ENCODE measurements at places on chromosomes 5 and 9.

- DNase-seq = no peak
Observed at GRCh38 chr9:23739753-23740152, 86.3 kb downstream of the ELAVL2 start.

GRCh38 chr5:19322716-19323485 lies 665.1 kb downstream of the CDH18 start:
- DNase-seq = no peak

DNA sequence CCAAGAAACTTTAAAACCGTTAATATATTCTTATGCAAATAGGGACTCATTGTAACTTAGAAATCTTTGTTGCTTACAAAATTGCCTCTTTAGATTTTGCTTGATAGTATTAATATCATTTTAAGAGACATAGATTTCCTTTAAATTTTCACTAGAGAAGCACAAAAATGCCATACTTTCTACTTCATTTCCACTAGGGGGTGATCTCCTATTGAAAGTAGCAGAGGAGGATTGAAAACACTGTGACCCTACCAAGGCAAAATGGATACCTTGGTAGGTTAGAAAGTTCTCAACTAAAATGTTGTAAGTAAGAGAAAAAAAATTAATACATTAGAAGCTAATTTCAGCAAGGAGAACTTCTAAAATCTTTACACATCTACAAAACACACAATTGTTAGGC lies 204.9 kb downstream of the CHSY3 start:
- no peak for DNase-seq

DNA sequence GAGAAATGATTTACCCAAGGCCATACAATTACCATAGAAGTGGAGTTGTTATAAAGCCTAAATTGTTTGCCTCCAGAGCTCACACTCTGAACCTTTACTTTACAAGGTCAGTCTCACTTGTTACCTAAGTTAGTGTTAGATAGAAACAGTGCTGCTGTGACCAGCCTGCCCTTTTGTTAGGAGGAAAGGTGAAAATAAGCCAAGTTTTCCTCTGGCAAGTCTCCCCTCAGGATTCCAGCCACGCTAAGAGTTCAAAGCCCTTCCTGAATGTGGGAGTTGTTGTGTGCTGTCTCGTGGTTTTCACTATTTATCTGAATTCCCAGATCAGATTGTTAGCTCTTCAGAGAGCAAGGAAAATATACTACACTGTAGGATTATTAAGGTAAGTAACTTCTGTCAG lies 260.0 kb downstream of the SGCD start:
- no peak for DNase-seq

DNA sequence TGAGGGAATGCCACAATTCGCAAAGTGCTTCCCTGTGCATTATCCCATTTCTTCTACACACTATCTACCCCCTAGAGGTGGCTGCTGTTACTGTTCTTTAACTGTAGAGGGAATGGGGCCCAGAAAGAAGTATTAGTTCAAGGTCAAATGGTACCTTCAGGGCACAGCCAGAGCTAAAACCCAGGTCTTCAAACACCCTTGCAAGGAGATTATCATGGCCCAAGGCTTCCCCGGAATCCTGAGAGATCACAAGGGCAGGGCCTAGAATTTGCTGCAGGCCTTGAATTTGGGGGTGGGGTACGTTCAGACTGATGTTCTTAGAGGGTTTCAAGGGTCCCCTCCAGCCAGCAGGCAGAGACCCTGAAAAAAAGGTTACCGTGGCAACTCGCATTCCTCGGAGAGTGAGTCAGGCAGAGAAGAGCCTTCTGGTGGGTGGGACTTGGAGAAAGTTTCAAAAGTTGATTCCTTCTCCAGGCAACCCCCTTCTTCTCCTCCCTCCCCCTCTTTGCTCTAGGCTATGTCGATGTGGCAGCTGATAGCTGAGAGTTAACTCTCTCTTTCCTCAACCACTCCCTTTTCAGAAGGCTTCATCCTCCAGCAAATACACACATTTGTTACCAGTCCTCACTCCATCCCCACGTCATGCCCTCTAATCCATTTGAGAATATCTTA lies 1.9 kb downstream of the SPARC start:
- no peak for DNase-seq

GRCh38 chr9:33638391-33638915 lies 114.4 kb downstream of the ANKRD18B start:
- DNase-seq = no peak

- no peak for DNase-seq
Observed at GRCh38 chr5:116595498-116595897, 20.9 kb upstream of the SEMA6A start.

- DNase-seq = no peak
Observed at GRCh38 chr5:67214036-67214435, 17.4 kb upstream of the CD180 start.

GRCh38 chr5:163330723-163331668 lies 106.4 kb upstream of the CCNG1 start:
- no peak for DNase-seq

GRCh38 chr9:80175286-80176150 lies 603.8 kb downstream of the TLE4 start:
- DNase-seq = no peak

DNA sequence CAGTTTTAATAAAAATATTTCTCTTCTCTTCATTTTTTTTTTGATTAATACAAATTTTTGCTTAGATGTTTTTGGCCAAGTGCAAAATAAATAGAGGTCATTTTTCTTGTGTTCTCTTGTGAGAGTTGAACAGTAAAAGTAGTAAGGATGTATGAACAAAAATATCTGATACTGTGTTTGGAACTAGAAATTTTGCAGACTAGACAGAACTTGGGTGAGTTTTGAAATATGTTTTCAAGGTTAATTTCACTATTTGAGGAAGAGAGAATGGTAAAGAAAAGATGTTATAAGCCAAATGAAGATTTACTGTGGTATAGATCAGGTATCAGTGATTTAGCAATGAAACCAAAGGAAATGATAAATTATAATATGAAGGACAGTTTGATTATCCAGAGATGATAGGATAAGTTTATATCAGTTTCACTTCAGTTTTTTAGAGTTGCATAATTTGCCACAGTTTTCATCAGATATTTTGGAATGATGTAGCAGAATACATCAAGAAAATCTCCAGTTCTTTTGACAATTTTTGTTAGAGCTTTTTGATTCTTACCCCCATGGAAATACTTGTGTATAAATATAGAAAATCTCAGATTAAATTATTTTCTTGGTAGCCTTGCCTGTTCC lies 147.9 kb upstream of the VCAN start:
- no peak for DNase-seq

GRCh38 chr9:38671748-38672147 lies 48.2 kb downstream of the FAM240B start:
- DNase-seq = no peak
